ENCODE measurements at places on chromosomes 13 and 19. TPM values are rescaled to one million over a fixed set of nuclear protein-coding genes. Genes with fewer than 3 reads are reported as not detected.

The PGLYRP1 gene
- polyA plus RNA-seq, result not detected

DNA sequence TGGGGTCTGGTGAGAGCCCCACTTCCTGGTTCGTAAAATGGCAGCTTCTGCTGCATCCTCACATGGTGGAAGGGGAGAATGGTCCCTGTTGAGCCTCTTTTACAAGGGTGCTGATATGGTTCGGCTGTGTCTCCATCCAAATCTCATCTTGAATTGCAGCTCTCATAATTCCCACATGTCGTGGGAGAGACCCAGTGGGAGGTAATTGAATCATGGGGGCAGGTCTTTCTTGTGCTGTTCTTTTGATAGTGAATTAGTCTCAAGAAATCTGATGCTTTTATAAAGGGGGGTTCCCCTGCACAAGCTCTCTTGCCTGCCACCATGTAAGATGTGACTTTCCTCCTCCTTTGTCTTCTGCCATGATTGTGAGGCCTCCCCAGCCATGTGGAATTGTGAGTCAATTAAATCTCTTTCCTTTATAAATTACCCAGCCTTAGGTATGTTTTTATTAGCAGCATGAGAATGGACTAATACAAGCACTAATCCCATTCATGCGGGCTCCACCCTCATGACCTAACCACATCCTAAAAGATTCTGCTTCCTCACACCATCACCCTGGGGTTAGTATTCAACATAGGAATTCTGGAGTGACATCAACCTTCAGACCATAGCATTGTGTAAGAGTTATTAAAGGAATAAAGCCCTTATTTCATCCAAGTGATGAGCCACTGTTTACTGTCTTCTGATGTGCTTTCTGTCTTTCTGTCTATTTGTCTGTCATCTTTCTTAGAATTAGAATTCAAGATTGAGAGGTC, 159.0 kb upstream of the IRS2 start:
- DNase-seq, result peak; percentile 91

GRCh38 chr13:109123971-109124370, 494.6 kb downstream of the MYO16 start:
- no peak for DNase-seq

The TMEM91 gene
- 3.2 TPM for polyA plus RNA-seq

The PRTN3 gene
- polyA plus RNA-seq, result not detected

The WTIP gene
- polyA plus RNA-seq, result 60.9 TPM

GRCh38 chr13:114146173-114146572, 13.8 kb upstream of the RASA3 start:
- DNase-seq, result no peak

- DNase-seq, result no peak
These were observed 210.8 kb downstream of the DCT start for GRCh38 chr13:94268661-94269060.

The ZNF763 gene
- 1.6 TPM for polyA plus RNA-seq

All from BJ (cell line).